Activated T-cell treated with anti-CD3 and anti-CD28 coated beads, Interleukin-2, amount 50 U/mL, for 72 hours (primary cell): ENCODE measurements at places on chromosomes 2 and 18. TPM values are rescaled to one million over a fixed set of nuclear protein-coding genes. Genes with fewer than 3 reads are reported as not detected.
A peak's percentile ranks its signal among the peaks of the same experiment; 100 is the strongest.

The CCDC102B gene
- 3.3 TPM for total RNA-seq

The ERICH2 gene
- 0.58 TPM for total RNA-seq

The INO80C gene
- total RNA-seq: 26.9 TPM

The PROM2 gene
- 0.39 TPM for total RNA-seq

GRCh38 chr2:223007531-223007930 lies 44.5 kb upstream of the KCNE4 start:
- H3K27ac ChIP-seq: no peak overlapping the region
- H3K4me3 ChIP-seq: no peak overlapping the region
- no peak for DNase-seq

GRCh38 chr2:164114937-164115336 lies 379.1 kb upstream of the FIGN start:
- no peak overlapping the region for H3K4me3 ChIP-seq
- H3K36me3 ChIP-seq: no peaks in the 10 kb centered on the region
- DNase-seq: no peak

DNA sequence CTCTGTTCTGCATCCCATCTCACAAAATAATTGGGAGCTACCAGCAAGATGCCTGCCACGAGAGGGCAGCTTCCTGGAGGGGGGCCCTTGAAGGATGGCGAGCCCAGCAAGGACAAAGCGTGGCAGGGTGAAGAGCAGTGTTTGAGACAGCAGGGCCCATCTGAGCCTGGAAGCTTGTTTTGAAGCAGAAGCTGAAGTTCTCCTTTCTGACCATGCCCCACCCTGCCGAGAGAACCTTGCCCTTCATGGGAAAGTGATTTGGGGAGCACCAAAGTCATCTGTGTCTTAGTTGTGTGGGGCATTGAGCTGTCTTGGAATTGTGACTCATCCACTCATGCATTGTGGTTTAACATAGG lies 216.3 kb downstream of the BCL11A start:
- H3K4me3 ChIP-seq: no peak overlapping the region
- no peaks in the 10 kb centered on the region for H3K36me3 ChIP-seq
- peaks cover 8% of the 10 kb centered on the region for H3K27me3 ChIP-seq
- no peak for DNase-seq

DNA sequence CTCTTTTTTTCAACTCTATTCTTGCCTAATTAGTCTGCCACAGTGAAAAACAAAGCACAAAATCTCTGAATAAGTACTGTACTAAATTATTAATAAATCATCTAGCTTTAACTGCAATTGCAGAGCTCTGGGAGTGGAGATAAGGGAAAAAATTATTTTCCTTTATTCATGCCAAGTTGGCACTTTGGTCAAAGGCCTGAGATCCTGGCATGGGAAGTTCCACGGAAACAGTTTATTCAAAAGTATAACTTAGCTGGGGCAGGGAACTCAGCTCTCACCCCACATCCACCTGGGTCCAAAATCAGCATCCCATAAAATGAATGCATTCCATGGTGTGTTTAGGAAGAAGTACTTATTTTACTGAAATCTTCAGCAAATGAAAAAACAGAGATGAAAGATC lies 185.2 kb upstream of the APCDD1 start:
- H3K27me3 ChIP-seq: peaks cover 6% of the 10 kb centered on the region
- DNase-seq: no peak
- H3K36me3 ChIP-seq: no peaks in the 10 kb centered on the region
- no peaks in the 10 kb centered on the region for H3K4me1 ChIP-seq

DNA sequence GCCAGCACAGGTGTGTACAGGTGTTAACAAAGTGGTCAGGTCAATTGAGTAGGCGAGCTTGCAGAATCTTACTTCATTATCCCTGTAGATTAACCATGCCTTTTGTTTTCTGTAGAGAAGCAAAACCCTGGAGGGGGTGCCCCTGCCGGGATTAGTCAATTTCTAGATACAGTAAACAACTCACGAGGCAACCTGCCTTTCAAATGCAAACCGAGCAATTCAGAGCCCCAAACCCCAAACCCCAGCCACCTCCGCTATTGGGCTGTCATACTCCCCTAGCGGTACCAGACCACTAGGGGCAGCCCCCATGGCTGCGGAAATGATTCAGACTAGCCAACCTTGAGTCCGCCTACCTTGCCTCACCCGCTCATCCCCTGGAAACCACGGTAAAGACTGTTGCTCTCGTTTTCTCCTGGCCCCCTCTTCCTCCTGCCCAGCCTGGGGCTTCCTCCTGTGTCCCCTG lies 61.4 kb upstream of the KIF5C start:
- peaks cover 33% of the 10 kb centered on the region for H3K4me1 ChIP-seq
- H3K4me3 ChIP-seq: peak overlapping the region; percentile 38
- peak overlapping the region; percentile 18 for H3K27ac ChIP-seq
- no peaks in the 10 kb centered on the region for H3K36me3 ChIP-seq
- peak; percentile 87 for DNase-seq

DNA sequence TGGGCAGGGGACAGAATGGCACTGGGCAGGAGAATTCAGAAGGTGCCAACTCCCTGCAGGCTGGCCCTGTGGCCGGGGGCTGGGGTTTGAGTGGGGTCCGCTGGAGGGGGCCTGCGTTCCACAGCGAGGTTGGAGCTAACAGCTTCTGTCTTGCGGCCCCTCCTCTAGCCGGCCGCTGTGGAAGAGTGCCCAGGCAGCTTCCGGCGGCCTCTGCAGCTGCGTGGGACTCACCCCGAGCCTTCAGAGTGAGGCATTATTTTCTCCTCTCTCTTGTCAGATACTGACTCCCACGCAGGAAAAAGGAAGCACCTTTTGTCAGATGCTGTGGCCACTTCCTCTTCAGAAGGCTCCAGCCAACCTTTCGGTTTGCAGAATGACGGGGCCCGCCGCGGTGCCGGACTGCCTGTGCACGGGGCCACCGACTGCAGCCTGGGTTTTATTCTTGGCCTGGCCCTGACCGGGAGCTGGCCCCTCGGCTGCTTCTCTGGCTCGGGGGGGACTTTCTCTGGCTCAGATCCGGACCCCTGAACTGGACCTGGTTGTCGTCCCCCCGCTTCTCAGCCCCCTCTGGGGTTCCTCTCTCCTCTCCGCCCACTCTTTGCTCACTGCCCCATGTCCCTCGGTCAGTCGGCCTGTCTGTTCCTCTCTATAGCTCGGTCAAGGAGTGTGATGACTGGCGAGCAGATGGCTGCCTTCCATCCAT lies 40.1 kb downstream of the ARHGAP25 start:
- H3K27me3 ChIP-seq: no peaks in the 10 kb centered on the region
- DNase-seq: peak; percentile 83
- H3K27ac ChIP-seq: peak overlapping the region; percentile 27
- H3K4me1 ChIP-seq: peaks cover 87% of the 10 kb centered on the region

GRCh38 chr18:69890558-69890957 lies 57.1 kb downstream of the CD226 start:
- H3K4me3 ChIP-seq: peak overlapping the region; percentile 12
- H3K27me3 ChIP-seq: no peaks in the 10 kb centered on the region
- H3K27ac ChIP-seq: peak overlapping the region; percentile 77
- DNase-seq: no peak

GRCh38 chr2:137179542-137179941 lies 414.2 kb downstream of the THSD7B start:
- no peak overlapping the region for H3K4me3 ChIP-seq
- H3K27ac ChIP-seq: no peak overlapping the region
- H3K36me3 ChIP-seq: no peaks in the 10 kb centered on the region
- H3K27me3 ChIP-seq: no peaks in the 10 kb centered on the region
- DNase-seq: no peak
- H3K4me1 ChIP-seq: no peaks in the 10 kb centered on the region

DNA sequence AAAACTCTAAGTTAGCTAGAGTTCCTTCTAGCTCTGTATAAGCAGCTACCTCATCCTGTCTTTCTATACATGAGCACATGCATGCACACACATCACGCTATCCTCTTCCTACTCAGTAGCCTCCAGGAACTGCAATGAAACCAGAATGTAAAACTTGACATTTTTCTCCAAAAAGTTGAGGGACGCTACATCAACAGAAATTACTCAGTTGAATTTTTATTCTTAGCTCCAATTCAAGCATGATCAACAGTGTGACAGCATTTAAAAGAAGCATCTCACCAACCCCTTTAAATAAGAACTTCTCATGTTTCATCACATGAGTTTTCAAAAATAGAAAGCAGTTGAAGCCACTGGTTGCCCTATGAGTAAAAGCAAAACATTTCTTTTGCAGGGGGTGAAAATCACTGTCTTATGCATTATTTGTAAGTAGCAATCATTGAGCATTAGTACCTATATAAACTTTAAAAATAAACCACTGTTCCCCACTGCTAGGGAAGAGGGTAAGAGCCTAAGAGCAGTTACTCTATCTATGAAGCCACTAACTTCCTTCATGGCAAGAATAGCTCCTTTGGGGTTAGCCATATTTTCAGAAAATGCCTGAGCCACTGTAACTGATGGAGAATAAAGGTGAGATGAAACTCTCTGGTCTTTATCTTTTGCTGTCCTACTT lies 77.9 kb upstream of the ARL5A start:
- no peak overlapping the region for H3K4me3 ChIP-seq
- DNase-seq: no peak
- H3K27me3 ChIP-seq: no peaks in the 10 kb centered on the region
- H3K4me1 ChIP-seq: no peaks in the 10 kb centered on the region
- no peak overlapping the region for H3K27ac ChIP-seq
- H3K36me3 ChIP-seq: no peaks in the 10 kb centered on the region

- peaks cover 8% of the 10 kb centered on the region for H3K4me1 ChIP-seq
- no peaks in the 10 kb centered on the region for H3K36me3 ChIP-seq
- H3K27me3 ChIP-seq: no peaks in the 10 kb centered on the region
- H3K4me3 ChIP-seq: no peak overlapping the region
- no peak overlapping the region for H3K27ac ChIP-seq
These were observed 193.4 kb downstream of the PARD3B start for GRCh38 chr2:204738721-204739120.
